Spleen (tissue), 13 donors: ENCODE measurements at places on chromosomes 3 and 15.

- no peak for DNase-seq
These were observed 381.9 kb downstream of the ERC2 start for GRCh38 chr3:56086355-56086754.

DNA sequence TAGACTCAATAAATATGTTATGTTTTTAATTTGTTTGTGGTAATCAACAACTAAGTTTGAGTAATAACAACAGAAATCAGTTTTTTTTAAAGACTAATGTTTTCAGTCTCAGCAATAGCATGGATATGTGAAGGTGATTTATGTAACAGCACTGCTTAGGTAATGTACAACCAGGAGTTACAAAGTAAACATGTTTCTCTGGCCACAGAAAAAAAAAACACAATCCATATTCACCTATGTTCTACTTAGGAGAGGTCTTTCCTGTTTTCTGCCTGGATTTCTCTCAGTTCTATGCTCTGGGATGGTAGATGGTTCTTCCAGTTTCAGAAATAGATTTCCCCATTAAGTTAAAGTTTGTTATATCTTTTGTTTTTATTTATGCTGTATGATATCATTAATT is 579.4 kb downstream of the SI start:
- DNase-seq = no peak

GRCh38 chr3:69113536-69113935 is 8.9 kb downstream of the LMOD3 start:
- no peak for DNase-seq

DNA sequence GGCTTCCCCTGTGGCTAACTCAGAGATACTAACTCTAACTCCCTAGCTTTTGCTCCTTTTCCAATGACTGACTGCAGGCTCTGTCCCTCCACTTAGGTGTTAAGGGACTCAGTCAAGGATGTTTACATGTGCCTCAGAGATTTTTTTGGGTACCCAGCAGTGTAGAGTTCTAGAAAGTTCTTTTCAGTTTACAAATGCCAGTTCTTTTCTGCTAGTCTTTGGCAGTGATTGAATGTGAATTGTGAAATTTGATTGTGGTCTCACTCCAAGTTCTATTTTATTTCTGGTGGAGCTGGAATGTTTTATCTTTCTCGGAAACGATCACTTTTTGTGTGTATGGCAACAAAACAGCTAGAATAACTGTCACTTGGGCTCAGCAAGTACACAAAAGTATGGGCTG is 60.6 kb downstream of the IL1RAP start:
- DNase-seq = no peak

- peak; percentile 7 for DNase-seq
These were observed 91.0 kb downstream of the EPHB1 start for GRCh38 chr3:134885877-134886621.

- no peak for DNase-seq
These were observed 42.7 kb upstream of the B3GNT5 start for GRCh38 chr3:183210341-183210740.

DNA sequence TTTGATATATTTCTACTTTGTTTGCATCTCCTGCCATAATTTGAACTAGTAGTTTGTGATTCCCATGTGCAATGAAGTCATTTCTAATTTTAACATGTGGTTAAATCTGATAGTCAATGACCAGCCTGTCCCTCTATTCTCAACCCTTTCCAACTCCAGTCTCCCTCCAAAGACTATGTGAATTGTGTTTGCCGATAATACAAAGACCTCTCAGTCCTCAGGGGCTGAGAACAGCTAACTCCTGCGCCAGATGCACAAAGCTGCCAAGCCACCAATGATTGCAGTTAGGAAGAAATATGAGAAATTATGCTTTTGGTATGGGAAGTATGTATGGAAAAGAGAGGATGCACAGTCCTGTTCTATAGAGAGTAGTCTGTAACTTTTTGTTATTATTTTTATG is 54.0 kb downstream of the KCNH8 start:
- no peak for DNase-seq

DNA sequence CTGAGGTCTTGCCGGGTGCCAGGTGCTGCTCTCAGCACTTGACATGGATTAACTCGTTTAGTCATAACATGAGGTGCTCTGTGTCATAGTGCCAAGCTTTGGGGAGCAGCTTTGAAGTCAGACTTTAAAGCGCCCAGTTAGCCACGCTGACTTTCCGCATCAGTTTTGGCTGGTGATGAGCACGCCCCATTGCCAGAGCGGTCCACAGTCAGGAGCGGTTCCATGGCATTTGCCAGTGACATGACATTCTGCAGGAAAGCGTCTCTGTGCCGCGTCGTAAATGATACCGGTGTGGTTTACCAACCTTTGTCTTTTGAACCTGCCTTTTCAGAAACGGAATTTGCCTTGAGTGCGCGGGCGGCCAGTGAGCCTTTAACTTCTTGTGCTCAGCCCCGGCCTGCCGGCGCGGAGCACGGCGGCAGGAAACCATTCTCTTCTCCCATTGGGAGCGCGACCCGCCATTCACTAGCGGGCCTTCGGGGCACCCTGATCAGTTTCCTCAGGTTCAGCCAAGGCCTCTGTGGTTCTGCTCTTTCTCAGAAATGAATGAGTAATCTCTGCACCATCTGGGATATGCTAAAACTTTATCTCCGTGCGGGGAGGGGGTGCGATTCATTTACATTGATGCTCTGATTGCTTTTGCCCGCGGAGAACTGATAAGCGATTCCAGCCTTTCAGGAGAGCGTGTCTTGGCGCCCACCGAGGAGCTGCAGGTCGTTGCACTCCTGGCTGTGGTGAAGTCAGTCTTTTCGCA is 1.7 kb upstream of the SLC2A2 start:
- no peak for DNase-seq

- no peak for DNase-seq
These were observed 210.7 kb upstream of the UBE2E1 start for GRCh38 chr3:23594894-23595670.

DNA sequence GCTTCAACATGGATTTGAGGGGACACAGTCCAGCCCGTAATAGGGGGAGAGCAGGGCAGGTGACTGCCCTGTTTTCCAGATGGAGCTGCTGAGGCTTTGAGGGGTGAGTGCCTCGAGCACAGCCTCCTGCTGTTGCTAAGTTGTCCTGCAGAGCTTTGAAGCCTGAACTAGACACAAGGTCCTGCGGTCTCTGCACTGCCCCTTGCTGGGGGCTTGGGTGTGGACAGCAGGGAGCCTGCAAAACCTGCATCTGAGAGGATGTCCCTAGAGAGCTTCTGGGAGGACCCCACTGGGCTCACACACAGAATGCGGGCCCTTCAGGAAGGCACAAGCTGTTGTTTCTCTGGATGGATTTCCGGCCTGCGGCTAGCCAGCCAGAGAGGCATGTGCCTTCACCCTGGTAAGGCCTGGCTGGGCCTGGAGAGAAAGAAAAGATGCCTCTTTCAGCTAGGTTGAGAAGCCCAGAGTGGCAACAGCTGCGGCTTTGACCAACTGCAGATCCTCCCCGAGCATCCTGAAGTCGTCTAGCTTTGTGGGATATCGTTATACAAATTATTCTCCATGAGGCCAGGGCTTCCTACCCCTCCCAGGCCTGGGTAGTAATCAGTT is 226.2 kb downstream of the SLCO3A1 start:
- no peak for DNase-seq

DNA sequence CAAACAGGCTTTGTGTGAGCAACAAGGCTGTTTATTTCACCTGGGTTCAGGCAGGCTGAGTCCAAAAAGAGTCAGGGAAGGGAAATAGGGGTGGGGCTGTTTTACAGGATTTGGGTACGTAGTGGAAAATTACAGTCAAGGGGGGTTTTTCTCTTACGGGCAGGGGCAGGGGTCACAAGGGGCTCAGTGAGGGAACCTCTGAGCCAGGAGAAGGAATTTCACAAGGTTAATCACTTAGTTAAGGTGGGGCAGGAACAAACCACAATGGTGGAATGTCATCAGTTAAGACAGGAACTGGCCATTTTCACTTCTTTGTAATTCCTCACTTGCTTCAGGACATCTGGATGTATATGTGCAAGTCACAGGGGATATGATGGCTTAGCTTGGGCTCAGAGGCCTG is 1592.8 kb upstream of the GBE1 start:
- DNase-seq = no peak
